Ascending aorta (tissue), 2 donors: ENCODE measurements at places on chromosomes 7 and 10.

GRCh38 chr10:96890172-96890513, 58.0 kb downstream of the LCOR start:
- no peak for DNase-seq

DNA sequence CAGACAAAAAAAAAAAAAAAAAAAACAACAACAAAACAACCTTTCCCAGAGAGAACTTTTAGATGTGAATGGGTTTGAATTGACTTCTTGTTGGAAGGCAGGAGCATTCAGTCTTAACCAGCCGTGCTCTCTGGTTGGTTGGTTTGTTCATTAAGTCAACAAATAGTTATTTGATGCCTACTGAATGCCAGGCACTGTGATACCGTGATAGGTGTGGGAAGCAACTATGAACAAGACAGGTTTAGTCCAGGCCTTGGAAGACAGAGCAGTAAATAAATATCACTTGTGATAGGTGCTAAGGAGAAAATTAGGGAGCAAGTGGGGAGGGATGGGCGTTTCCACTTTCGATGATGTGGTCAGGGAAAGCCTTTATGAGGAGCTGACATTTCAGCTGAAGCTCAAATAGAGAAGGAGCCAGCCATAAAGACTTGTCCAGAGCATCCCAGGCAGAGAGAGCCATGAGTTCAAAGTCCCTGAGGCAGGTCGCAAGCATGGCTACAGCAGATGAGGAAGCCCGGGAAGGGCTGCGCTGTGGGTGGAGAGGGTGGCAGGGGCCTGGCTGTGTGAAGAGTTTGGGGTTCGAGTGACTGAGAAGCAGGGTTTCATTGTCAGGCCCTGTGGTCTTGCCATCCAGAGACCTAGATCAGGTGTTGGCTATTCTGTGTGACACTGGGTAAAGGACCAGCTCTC, 8.0 kb downstream of the TSPAN15 start:
- DNase-seq, result no peak

GRCh38 chr10:34906067-34906965, 91.2 kb upstream of the PARD3 start:
- no peak for DNase-seq

GRCh38 chr10:7043055-7043653, 367.7 kb downstream of the SFMBT2 start:
- DNase-seq, result no peak

DNA sequence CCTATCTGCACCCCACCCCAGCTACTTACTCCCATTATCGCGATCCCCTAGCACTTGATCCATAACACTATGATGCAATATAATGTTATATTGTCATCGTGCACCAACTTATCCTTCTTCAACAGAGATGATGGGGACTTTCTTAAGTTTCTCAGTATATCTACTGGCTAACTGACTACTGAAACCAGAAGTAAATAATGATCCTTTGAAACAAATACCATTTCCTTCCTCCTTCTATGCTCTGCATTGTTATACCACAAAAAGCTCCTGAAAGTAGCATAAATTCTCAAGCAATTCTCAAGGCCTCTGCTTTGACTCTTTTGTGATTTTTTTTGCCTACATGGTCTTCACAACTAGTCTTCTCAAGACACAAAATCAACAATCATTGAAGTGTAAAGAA, 68.9 kb downstream of the HTR7 start:
- DNase-seq, result no peak

DNA sequence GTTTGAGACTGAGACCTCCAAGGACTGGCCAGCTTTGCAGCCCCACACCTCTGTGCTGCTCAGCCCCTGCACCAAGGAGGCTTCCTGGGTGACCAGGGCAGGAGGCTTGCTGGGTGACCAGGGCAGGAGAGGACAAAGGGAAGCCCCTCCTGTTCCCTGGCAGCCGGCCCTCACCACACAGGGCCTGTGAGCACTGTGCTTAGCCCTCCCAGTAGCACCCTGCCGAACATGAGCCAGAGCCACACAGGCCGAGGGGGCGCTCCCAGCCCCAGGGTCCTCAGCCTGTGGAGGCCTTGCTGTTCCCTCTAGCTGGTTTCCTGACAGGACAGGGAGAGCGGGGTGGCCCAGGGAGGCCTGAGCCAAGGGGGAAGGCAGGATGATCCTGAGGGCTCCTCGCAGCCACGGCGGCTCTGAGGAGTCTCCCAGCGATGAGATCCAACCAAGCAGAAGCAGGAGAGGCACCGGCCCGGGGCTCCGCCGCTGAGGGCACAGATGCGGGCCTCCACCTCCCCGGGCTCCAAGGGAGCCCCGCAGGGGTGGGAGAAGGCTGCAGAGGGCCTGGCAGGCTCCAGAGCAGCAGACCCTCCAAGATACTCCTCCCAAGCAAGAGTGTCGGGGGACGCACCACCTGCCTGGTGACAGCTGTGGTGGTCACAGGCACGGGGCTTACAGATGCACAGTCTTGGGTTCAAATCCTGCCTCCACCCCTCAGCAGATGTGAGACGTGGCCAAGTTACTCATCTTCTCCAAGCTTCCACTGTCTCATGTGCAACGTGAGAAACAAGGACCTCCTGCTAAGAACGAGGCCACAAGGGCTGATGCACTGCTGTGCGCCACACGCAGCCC, 22.5 kb downstream of the WDR86 start:
- DNase-seq, result no peak

GRCh38 chr7:133688483-133689239, 435.8 kb downstream of the EXOC4 start:
- no peak for DNase-seq

GRCh38 chr10:102120991-102121738, 997 bp upstream of the LDB1 start:
- DNase-seq, result peak; percentile 29

DNA sequence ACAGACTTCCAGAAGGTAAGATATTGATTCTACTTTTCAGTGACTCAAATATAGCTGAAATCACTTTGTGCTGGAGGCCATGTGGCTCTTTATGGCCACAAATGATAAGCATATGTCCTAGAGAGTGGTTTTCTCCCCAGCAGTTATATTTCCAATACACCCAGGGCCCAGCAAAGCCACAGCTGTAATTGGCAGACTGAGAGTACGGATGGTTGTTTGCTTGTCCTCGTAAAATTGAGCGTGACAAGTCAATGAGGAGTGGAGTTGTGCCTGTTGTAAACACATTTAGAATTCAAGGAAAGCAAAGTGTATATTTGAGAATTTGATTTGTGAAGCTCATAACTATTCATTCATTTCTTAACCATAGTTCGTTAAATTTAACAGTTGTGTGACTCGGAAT, 201.8 kb downstream of the LHFPL3 start:
- no peak for DNase-seq

GRCh38 chr7:24119852-24120251, 164.1 kb upstream of the NPY start:
- no peak for DNase-seq

DNA sequence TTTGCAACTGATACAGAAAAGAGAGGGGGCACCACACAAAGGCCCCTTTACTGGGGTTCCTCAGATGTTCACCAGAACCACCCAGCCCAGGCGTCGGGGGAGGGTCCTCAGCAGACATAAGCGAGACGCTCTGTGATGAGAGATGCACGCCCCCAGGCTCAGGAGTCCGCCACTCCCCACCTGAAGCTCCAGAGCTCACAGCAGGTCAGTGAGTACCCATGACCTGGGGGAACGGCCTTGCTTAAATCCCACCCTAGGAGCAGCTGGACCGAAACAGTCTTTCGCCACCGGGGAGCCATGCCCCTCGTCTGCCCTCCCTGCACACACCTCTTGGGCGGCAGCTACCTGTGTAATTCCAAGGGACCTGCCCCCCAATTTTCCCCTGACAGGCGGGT, 2.8 kb downstream of the CRYGN start:
- no peak for DNase-seq

GRCh38 chr7:50647286-50647980, 82.2 kb upstream of the DDC start:
- no peak for DNase-seq

GRCh38 chr7:157949711-157950110, 612.9 kb downstream of the DNAJB6 start:
- no peak for DNase-seq

GRCh38 chr10:77592510-77592909, 45.1 kb downstream of the KCNMA1 start:
- DNase-seq, result no peak

DNA sequence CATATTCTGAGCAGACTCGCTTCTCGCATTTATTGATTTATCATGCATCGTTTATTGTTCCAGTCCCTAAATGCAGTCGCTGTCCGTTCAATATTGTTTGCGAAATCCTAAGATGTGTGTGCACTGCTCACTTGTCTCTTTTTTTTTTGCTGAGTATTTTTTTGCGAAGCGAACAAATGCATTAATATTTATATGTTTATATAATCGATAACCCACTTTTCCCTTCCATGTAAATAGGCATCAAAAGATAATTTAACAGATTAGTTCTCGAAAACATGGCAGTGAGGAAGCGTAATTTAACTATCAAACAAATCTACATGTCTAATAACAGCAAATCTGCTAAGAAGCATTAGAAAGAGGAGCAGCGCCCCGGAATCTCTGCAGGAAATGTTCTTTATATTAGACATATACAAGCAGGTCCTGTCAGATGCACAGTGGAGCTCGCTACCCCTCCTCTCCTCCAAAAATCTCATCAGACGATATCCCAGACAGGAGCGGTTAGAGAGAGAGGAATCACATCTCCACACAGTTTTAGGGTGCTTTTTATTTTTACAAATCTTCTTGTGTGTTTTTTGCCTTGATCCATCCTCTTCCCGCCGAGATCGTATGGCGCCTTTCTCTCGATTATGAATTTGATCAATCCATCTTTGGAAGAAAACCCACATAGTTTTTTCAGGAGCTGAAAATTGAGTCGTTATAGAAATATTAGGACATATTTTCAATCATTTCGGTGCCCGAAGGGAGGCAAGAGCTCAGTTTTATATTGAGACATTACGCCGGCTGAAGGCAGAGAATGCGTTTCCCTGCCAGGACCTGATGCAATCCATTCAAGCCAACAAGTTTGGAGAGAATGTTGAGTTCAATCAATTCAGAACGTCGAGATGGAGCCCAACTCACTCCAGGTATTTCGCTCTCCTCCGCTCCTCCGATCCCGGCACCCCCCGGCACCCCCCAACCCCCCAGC, at the start of gene ARID5B:
Gene ARID5B (plus strand): TSS at position 871 of the 964 bp plus-strand sequence. CDS start 11 bp downstream, at position 882.
- no peak for DNase-seq

DNA sequence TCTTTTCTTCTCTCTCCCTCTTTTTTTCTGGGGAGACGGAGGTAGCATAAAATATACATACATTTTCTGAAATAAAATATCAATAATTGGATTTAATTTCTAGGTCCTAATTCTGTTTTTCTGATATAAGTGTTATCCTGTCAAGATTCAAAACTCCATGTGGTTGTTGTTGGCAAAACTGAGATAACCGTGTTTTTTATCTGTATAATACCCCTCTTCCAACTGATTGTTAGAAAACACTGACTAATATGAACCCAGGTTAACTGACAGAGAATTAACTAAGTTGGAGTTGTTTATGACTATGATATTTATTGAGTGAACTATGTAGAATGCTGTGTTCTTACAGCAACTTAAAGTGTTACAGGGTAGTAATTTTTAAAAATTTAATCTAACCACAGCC, 236.5 kb upstream of the KAT6B start:
- no peak for DNase-seq

DNA sequence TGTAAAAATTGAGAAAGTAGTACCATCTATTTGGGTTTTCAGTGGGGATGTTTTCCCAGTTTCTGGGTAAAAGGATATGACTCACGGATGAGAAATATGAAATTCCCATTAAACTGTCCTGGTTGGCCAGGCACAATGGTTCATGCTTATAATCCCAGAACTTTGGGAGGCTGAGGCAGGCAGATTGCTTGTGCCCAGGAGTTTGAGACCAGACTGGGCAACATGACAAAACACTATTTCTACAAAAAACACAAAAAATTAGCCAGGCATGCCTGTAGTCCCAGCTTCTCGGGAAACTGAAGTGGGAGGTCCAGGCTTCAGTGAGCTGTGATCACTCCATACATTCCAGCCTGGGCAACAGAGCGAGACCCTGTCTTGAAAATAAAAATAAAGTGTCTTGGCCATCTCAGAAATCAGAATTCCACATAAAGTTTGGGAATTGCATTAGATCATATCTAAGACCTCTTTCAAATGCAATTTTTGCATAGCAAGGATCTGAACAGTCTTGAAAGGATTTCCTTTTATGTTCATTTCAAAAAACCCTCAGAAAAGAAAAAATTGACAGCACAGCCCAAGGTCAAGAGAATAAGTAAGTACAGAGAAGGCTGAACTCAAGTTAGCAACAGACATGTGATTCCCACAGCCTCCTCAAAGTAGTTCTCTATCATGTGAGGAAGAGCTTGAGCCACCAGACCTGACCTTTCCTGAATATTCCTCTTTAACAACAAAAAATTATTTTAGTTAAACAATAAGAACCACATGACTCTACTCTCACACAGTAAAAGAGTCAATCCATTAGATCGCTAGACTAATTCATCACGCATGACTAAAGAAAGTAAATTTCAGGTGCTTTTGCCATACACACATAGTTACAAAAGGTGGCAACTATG, 141.5 kb upstream of the CAV2 start:
- no peak for DNase-seq

DNA sequence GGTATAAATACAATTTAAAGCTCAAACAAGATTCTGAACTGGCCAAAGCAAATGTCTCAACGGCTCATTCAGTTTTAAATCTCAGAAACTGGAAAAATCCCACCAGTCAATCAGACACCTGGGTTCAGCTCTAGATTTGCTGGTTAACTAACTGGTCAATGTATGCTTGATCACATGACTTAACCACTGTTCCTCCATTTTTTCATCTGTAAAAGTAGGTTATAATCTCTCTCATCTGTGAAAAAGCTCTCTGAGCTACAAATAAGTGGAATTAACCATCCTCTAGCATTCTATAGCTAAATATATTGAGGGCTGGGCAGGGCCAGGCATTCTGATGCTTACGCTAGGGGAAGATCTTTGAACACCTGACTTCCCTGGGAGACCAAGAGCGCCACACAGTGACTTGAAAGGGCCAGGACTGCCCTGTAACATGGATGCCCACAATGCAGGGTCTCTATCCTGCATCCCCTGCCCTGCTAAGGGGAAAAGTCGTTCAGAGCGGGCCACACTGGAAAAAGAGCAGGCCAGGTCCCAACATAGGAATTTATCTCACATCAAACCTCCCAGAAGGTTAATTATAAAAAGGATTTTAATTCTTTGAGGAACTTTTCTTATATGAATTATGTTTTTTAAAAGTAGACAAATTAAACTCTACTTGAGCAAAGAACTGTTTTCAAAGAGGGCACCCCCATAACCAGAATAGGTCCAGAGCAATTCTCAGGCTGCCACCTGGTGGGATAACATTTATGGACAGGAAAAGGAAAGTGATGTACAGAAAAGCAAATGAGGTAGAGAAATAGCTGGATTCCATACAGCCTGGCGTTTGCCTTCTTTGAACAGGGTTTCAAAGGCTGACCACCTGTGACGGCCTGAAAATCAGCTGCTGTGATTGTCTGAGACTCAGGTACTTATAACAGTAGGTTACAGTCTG, 1.8 kb downstream of the RP9 start:
- DNase-seq, result no peak
